ENCODE measurements at places on chromosomes 5 and 9.
A peak's percentile ranks its signal among the peaks of the same experiment; 100 is the strongest.

- DNase-seq = no peak
Measured at GRCh38 chr5:122007546-122007945, 45.8 kb downstream of the SRFBP1 start.

- DNase-seq = peak; percentile 87
Measured at GRCh38 chr9:16985559-16986348, 115.3 kb upstream of the BNC2 start.

DNA sequence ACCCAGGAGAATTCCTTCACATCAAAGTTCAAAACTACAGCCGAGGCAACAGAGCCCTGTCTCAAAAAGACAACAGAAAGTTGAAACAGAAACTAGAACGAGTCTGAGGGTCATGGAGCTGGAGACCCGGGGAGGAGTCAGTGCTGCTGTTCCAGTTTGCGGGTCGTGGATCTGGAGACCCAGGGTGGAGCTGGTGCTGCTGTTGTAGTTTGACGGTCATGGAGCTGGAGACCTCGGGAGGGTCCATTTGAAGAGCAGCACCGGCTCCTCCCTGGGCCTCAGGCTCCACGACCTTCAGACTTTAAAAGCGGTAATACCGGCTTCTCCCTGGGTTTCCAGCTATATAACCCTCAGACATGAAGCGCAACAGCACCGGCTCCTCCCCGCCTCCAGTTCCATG is 13.0 kb upstream of the LCN15 start:
- DNase-seq = no peak

DNA sequence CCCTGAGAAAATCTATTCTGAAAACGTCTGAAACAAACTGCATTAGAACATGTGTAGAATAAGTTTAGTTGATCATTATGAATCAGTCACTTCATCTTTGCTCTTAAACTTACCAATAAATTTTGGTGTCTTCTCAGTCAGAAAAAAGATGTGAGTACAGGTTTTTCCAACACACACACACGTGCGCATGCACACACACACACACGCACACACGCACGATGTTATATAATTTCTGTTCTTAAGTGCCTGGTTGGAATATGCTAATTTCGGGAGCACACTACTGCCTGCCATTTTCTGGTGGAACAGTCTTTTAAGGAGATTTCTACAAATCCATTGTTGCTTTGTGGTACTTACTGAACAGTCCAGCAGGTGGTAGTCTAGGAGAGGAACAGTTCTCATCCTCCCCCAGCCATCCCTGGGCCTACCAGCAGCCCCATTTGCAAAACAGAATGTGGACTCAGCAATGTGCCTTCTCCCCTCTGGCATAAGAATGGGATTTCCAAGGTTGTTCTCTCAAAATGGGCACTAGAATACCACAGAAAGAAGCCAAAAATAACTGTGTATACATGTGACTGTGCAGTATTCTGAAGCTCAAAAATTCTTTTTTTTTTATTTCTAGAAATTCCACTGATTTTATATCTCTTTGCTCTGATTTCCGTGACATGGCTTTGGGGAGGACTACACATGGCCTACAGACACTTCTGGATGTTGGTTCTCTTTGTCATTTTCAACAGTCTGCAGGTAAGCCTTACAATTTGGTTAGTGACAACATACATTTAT is 281.3 kb downstream of the ARRDC3 start:
- peak; percentile 86 for DNase-seq

- no peak for DNase-seq
Measured at GRCh38 chr5:22779499-22779898, 73.6 kb downstream of the CDH12 start.

GRCh38 chr9:129472651-129473102 is 148.2 kb downstream of the C9orf50 start:
- no peak for DNase-seq

DNA sequence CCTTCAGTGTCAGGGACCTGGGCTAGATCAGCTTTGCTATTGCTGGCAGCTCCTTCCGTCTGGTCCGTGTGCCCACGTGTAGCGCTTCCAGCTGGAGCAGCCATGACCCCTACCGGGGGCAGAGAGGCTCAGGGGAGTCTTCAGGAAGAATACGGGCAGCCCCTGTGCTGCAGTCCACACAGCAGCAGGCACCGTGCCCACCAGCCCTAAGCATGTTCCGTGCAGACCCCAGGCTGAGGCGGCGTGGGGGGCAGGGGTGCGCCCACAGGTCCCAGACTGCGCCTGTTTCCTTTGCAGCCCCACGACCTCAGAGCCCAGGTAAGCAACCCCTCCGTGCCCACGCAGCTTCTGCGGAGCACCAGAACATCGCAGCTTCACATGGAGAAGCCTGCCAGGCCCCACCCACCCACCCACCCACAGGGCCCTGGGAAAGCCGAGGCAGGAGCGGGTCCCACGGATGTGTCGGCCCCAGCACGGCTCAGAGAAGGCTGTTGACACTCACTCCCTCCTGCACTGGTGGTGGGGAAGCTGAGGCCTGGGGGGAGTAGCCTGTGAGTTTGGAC is 83.1 kb downstream of the KCNT1 start:
- no peak for DNase-seq

DNA sequence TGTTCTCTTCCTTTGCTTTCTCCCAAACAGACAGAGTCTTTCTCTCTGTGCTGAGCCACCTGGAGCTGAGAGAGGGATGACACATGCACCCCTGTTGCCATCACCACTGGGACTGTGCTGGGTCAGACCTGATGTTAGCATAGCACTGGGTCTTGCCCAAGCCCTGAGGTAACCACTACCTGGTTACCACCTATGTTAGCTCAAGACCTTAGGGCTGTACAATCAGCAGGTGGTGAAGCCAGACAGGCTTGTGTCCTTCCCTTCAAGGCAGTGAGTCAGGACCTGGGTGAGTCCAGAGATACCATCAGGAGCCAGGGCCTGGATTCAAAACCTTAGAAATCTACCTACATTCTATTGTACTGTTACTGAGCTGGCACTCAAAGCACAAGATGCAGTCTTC is 32.1 kb downstream of the FST start:
- DNase-seq = no peak

DNA sequence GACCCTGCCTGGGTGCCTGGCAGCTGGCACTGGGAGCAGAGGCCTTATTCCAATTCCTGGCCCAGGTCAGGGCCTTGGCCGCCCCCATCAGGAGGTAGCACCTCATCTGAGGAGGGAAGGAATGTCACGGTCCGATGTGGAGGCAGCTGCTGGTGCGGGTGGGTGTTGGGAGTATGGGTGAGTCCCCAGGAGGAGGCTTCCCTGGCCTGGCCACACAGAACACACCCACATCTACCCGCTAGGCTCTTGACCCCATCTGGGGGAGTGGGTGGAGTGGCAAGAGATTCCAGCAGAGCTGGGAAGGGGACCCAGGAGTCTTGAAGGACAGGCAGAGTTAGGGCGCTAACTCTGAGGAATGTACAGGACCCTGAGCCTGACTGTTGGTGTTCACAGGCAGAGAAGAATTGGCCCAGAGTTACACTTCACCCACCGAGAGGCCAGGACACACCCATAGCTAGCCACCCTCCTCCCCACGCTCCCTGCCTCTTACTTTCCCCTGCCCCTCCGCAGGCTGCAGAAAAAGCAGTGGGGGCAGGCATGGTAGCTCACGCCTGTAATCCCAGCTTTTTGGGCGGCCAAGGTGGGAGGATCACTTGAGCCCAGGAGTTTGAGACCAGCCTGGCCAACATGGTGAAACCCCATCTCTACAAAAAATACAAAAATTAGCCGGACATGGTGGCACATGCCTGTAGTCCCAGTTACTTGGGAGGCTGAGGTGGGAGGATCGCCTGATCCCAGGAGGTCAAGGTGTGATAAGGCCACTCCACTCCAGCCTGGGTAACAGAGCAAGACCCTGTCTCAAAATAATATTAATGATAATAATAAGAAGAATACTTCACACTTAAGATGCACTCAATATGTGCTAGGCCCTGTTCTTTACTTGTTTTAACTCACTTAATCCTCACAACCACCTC is 6.0 kb downstream of the OLFML2A start:
- no peak for DNase-seq

GRCh38 chr5:171426266-171426665 is 6.8 kb downstream of the FGF18 start:
- no peak for DNase-seq

DNA sequence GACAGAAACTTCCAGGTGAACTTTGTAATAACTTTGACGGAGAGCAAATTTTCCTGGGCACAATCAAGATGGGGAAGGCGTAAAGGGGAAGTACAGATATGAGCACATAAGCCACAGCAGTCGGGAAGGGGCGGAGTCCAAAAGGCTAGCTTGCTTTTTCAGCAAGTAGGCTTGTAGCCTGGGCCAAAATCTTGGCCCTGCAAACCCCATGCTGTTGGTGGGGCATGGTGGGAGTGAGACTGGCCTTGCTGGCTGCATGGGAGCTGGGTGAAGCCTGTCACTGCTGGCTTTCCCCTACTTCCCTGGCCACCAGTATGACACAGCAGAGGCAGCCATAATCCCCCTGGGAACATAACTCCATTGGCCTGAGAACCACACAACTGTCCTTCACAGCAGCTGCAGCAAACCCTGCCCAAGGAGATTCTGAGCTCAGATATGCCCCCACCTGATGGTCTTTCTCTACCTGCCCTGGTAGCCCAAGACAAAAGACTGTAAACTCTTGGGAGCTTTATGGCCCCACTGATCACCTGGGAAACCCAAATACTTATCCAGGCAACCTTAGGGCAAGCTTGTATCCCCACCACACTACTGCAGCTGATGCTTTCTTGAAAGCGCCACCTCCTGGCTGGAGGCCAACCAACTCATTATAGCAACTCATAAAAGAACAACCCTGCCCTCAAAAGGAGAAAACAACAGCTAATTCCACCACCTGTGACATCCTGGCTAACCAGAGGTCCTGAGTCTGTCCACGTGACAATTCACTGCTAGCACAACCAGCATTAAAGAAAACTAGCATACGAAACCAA is 24.0 kb downstream of the DCTN4 start:
- DNase-seq = no peak

- DNase-seq = no peak
Measured at GRCh38 chr5:175753536-175754402, 95.9 kb downstream of the HRH2 start.

DNA sequence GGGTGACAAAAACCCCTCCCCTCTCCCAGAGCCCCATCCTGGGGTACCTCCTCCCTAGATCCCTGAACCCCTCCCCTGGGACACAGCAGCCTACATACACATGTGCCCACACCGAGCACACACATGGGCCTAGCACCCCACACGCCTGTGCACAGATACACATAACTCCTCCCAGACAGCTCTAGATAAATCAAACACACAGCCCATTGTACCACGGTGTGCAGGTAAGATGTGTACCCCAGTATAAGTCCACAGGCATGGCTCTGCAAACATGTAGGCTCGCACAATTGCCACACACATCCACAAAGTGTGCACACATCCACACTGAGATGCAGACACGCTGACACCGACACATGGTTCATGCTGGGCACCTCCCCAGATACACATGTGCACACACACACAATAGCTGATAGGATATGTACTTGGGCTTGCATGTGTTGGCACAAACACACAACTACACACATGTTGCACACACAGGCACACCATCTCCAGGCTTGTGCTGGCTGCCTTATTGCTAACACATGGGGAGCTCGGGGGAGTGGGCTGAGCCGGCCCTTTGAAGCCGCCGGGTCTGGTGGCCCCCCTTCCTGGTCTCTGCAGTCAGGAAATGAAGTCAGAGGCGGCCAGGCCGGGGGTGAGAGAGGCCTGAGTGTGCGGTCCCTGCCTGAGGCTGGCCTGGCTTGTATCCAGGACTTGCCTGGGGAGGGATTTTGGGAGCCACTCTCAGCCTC is 30.2 kb downstream of the GOLGA2 start:
- peak; percentile 82 for DNase-seq
